Smooth muscle cell of trachea (primary cell): ENCODE measurements at places on chromosomes 7 and 10. TPM values are rescaled to one million over a fixed set of nuclear protein-coding genes. Genes with fewer than 3 reads are reported as not detected.

The TMEM229A gene
- total RNA-seq = not detected in 2 replicates

The PDZD8 gene
- total RNA-seq = 17.9 and 18.0 TPM in 2 replicates

The SIRT1 gene
- 12.6 and 15.0 TPM in 2 replicates for total RNA-seq

The HOXA4 gene
- 0.58 and 0.66 TPM in 2 replicates for total RNA-seq

The NYAP1 gene
- total RNA-seq = 1.3 and 3.5 TPM in 2 replicates

The GIMAP2 gene
- total RNA-seq = 0.58 and 0.83 TPM in 2 replicates
